ENCODE measurements at places on chromosomes 16 and 17.

DNA sequence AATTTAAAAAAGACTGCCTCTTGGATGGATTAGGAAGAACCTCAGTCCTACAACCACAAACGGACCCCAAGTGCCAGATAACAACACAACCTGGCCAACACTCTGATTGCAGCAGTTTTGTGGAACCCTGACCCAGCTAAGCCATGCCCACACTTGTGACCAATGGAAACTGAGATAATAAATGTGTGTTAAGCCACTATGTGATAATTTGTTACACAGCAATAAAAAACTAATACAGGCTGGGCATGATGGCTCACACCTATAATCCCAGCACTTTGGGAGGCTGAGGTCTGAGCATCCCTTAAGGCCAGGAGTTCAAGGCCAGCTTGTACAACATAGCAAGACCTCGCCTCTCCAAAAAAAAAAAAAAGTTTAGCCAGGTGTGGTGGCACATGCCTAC is 127.5 kb downstream of the BRIP1 start:
- no peak for DNase-seq

DNA sequence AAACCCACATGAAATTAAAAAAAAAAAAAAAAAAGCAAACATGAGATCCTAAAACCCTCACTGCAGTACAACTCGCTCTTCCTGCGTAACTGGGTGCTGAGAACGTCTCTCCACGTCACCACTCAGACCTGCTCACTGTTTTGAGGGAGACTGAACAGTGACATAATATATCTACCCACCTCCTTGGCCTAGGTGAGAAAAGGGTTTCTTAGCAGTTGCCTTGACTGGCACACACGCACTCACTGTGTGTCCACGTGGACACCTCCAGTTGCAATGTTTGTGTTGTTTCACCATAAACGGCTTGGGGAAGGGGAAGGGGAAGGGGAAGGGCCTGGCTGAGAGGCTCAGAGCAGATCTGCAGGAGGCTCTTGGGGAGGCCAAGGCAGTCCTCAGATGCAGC is 32.0 kb downstream of the FANCA start:
- no peak for DNase-seq

GRCh38 chr17:81151278-81151677 is 14.0 kb upstream of the PVALEF start:
- DNase-seq, result no peak

DNA sequence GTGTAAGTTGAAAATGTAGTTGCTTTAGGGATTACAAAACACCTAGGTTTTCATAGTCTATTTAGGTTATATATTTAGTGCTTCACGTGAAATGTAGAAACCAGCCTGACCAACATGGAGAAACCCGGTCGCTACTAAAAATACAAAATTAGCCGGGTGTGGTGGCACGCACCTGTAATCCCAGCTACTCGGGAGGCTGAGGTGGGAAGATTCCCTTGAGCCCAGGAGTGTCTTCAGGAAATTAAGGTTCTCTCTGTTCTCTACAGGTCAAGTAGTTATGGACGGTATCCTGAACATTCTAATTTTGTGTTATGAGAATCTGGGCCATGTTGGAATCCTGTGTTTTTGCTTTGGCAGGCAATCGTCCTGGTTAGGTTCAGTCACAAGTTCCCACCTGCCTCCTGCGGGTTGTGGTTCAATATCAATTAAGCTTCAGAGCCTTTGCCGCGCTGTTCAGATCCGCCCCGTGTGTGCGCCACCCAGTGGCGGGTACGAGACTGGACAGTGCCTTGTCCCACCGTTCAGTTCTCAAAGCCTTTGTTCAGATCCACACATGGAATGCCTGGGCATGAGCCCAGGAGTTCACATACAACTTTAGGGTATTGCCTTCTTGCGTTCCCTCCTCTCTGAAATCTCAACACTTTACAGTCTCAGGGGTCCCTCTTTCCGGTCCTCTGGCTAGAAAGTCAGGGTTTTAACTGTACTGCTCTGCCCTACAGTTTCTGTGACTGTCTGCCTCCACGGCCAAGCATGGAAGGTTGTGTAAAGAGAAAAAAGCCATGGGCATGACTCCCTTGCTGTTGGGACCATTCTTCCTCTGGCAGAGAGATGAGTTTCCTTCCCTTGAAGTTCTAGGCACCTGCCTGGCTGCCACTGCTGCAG is 41.7 kb downstream of the HEATR6 start:
- DNase-seq, result peak; percentile 23

GRCh38 chr17:55394357-55395021 is 27.1 kb downstream of the MMD start:
- DNase-seq, result no peak

DNA sequence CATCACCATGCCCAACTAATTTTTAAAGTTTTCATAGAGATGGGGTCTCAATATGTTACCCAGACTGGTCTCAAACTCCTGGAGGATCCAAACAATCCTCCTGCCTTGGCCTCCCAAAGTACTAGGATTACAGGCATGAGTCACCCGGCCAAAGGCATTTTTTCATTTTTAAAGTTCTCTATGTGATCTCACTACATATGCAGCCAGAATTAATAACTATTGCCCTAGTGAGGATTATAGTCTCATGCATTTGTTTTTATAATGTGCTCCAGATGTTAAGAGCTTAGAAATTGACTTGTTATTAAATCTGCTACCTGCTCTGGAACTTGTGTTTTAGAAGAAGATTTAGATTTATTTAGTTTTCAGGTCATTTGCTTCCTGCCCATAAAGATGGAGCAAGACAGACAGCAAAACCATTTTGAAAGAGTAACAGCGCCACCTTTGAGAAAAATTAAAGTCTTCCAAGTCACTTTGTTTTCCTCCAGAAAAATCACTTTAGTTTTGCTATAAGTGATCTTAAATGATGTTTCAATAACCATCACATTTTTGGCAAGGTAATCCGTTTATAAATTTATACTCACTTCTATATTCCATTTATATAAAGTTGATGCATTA is 79.5 kb downstream of the CA4 start:
- DNase-seq, result peak; percentile 29

- no peak for DNase-seq
These were observed 1.5 kb downstream of the ZNF205 start for GRCh38 chr16:3113765-3114479.

DNA sequence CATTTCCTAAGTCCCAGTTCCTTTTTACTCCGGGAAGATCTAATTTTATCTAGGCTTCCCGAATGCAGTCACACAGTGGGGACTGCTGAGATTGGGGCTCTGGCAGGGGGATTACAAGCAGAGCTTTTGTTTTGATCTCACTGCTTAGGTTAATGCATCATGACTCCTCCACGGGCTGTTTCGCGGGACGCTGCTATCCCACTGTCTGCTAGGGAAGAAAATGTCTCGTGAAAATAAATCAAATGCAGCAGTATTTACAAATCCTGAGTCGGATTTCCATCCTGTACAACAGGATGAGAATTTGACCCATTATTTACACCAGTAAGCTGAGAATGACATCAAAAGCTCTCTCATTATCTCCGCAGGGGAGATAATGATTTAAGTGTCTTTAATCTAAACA is 83.8 kb downstream of the CDH11 start:
- DNase-seq, result no peak

GRCh38 chr16:80082906-80083305 is 457.9 kb upstream of the DYNLRB2 start:
- DNase-seq, result no peak

DNA sequence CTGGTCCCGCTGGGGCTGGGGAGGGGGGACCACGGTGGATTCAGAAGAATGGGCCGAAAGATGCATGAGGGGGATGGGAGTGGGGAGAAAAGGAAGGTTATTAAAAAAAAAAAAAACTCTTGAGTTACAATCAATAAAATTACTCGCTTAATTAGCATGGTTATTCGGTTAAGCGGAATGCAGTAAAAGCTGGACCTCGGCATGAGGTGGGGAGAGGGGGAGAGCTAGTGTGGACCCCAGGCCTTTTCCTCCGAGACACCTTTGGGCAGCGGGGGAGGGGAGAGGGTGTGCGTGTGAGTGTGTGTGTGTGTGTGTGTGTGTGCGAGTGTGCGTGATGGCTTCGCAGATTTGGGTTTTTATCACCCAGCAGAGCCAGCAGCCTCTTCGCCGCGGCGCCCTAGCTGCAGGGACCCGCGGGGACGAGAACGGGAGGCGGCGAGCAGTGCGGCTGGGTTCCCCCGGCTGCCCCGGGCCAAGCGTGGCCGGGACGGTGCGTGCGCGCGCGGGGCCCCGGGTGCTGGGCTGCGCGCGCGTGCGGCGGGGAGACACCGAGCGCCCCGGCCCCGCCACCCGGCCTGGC is 3.7 kb downstream of the BAHCC1 start:
- DNase-seq, result no peak

DNA sequence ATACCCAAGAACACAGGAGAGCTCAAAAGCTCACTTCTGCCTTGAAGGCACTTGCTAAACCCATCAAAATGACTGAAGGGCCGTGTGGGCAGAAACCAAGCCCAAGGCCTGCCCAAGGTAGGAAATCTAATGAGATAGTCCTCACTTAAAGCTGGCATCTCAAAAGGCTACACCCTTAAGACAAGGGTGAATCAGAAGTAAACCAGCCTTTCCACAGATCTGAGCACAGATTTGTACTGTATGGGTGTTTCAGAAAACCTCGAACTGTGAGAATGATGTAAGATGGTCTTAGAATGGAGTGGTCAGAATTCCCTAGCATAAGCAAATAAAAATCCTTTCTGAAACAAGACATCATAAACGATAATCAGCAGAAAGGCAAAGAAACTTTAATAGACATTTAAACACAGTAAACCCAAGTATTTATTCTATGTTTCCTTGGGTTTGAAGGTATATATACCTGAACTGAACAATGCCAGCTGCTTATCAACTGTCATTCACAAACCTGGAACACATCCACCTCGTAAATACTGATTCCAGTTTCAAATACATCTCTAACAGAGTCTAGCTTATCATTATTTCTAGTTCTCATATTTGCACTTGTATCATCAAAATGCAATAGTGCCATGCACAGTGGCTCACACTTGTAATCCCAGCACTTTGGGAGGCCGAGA is 37.8 kb downstream of the GLG1 start:
- DNase-seq, result no peak

DNA sequence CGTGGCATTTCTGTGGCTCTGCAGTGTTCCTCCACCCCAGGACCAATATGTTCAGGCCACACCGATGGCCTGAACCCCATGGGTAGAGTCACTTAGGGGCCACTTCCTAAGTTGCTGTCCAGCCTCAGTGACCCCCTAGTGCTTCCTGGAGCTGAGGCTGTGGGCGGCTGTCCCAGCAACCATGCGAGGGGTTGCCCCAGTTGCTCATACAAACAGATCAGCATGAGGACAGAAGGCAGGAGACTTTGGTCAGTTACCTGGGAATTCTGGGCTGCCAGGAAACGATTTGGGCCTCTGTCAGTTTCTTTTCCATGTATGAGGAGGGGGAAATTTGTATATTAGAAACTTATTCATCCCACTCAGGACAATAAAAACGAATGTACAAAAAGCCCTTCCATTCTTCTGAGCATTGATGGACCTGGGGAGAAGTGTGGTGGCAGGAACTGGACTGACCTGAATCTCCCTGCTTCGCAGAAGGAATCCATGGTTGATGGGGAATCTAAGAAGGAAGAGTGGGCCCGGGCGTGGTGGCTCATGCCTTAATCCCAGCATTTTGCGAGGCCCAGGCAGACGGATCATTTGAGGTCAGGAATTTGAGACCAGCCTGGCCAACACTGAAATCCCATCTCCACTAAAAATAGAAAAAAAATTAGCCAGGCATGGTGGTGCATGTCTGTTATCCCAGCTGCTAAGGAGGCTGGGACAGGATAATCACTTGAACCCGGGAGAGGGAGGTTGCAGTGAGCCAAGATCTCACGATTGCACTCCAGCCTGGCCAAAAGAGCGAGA is 4.9 kb upstream of the IL32 start:
- no peak for DNase-seq

- DNase-seq, result no peak
These were observed 4.2 kb downstream of the NUBP2 start for GRCh38 chr16:1787056-1787321.

- DNase-seq, result no peak
These were observed 55.7 kb downstream of the SREBF1 start for GRCh38 chr17:17780922-17781590.

- DNase-seq, result no peak
These were observed 23.2 kb upstream of the NAGLU start for GRCh38 chr17:42512733-42513251.
